ENCODE measurements at places on chromosomes 16 and 17.

DNA sequence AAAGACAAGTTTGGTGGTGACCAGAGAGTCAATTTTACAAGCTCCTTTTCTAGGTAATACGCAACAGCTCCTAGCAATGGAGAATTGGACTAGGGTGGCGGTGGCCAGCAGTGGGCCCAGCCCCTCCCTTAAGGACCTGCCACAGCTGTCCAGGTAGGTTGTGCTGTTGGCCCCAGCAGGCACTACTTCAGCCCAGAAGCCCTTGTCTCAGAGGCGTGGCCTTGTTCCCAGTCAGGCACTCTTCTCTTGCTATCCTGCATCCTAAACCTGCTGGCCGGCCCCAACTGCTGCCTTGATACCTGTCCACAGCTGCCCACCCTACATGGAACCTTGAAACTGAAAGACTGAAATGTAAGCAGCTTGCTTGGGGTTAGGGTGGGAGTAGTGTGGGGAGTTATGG, 989 bp upstream of the GALK1 start:
- no peak for DNase-seq

DNA sequence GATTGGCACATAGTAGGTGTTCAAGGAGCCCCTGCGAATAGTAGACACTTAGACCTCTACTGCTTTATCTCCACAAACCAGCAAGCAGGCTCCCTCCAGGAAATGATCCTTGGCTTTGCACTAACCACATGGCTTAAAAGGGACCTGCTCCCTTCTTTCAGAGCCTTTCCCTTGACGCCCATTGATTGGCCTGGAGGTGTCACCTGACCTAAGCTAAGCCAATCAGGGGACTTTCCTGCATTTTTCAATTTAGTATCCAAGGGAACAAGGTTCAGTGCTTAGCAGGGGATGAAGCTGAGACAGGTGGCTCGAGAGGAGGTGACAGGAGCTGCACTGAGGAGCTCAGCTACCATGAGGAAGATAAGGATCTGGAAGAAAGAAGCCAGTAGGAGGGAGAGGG, 52.8 kb downstream of the CLEC19A start:
- peak; percentile 35 for DNase-seq

DNA sequence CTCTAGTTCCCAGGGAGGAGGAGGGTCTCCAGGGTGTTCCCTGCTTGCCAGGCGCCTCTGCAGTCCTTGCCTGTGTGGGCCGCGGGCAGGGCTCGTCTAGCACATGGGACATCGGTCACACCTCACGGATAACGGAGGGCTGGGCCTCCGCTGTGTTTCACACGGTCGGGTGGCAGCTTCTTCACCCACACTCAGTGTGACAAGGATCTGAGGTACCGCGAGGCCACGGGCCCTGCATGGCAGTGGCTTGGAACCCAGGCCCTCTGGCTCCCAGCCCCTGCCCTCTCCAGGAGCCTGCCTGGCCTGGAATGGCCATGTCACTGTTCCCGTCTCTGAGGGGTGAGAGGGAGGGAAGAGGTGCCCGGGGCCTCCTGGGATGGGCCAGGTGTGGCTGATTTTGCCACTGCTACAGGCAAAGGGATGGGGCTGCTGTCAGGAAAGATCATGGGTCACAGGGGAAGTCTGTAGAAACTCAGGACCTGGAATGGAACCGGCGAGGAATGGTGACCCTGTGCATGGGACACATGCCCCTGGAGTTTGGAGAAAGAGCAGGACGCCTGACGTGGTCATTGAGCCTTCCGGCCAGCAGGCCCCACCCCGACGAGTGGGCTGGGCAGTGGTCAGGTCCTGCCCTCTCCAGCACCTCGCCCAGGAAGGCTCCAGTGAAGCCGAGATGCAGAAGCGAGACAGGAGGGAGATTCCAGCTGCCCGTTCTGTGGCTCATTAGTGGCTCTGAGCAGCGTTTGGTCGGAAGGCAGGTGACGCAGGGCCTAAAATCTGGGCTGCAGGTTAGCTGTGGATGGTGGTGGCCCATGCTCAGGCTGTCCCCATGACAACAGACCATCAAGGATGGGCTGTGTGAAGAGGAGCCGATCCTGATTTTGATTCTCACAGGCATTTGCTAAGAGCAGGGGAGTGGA, 76.5 kb upstream of the GSE1 start:
- DNase-seq: no peak

DNA sequence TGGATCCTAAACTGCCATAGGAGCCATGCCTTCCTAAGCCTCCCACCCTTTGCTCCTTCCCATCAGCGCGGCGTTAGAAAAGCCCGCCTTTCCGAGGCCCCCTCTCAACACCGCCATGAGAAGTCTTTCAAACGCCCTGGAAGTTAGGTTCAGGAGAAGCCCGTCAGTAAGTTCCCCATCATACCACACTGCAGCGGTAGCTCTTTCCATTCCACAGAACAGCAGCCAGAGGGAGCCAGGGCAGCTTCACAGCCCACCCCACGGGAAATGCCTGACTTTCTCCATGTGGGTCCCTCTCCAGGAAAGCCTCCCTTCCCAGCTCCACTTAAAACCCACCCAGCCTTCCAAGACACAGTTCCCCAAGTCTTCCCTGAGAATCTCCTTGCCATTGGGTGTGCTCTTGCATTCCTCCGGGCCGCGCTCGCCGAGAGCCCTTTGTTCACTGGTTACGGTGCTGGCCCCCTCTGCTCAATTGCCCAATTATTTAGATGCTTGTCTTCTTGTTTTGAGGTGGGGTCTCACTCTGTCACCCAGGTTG, 28.7 kb downstream of the KIAA0513 start:
- no peak for DNase-seq

DNA sequence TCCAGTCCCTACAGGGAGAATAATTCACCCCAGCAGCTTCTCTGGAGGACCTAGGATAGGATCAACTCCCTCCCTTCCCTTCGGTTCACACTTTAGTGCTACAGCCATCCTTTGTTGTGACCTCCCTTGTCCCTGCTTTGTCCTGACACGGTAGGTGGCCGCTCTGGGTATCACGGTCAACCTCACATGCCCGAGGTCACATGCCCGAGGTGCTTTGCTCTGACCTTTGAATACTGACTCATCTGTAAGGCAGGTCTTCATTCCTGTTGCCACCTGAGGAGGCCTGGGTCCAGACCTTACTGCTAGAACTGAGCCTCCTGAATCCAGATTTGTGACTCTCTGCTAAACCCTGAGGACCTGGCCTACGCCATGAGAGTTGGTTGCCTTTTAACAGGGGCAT, 19.7 kb downstream of the ALKBH5 start:
- no peak for DNase-seq

DNA sequence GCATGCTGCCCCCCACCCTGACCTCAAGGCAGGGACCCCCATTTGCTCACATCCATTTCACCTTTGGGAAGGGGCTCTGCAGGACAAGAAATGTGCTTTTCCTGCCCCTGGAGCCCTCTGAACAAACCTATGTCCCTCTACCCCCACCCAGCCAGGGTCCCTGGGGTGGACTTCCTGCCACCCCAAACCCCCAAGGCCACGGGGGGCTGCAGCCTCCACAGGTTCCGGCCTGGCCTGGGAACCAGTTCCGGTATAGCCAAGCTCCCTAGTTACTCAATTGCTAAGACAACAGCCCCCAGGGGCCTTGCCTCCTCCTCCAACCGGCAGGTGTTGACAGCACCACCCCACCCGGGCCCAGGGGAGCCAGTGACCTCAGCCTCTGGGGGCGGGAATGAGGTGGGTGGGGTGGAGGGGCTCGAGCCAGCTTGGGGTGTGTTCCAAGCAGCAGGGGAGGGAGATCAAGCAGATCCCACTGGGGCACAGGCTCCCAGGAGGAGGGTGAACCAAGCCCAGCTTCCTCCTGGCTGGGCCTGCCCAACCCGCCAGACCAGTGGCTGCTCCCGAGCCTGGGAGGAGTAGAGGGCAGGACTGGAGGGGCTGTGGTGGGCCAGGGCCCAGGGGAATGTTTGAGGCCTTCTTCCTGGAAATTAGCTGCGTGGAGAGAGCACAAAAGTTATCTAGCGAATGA, 6.6 kb downstream of the PNMT start:
- DNase-seq: no peak

DNA sequence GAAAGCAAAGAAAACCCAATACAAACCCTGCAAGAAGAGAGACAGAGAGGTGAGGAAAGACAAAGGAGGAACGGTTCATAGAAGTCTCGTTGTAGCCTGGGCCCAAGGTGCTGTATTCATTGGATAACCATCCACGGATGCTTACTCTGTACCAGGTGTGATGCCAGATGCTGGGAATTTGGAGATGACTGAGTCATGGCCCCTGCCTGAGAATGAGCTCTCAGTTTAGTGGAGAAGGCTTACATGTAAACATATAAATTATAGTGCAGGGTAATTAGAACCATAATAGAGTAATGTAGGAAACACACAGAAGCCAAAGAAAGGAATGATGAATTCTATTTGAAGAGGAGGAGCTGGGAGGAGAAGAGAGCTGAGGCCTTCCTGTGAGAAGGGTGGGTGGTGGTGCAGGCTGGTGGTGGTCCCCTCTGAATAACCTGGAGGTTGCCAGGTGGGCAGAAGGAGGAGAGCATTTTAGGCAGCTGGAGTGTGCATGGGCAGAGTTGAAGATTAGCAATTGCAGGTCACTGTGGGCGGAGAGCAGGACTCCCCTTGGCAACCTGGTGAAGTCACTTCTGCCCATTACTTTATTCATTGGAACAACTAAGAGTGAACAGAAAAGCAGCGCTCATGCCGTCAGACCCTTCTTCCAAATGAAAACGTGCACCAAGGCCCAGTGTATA, 7.7 kb upstream of the ZG16 start:
- peak; percentile 33 for DNase-seq

DNA sequence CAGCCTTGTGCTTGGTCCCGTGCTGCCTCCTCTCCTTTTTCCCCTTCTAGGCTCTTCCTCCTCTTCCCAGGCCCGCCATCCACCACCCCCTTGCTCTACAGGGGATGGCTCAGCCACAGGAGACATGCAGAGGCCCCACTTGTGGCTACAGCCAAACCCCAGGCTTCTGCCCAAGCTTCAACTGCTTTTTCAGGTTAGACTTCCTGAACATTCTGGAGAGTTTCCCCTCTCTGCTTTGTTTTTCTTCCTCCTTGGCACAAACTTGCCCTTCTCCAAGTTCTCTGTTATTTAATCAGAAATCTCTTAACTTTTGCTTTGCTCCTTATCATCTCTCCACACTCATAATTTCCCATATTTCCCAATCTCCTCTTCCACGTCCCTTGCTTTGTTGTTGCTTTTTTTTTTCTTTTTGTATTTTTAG, 18.3 kb upstream of the HAS3 start:
- no peak for DNase-seq

DNA sequence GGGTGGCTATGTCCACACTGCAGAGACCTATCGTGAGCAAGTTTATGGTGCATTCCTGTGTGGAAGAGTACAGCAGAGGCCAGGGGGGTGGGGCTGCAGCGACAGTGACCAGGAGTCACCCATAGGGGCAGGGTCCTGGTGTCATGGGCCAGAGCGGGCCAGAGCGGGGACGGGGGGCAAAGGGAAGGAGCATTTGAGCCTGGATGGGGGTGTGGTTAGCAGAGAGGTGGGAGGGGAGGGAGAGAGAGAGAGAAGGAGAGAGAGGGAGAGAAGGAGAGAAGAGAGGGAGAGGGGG, 17.8 kb downstream of the JPH3 start:
- no peak for DNase-seq

- no peak for DNase-seq
Measured at GRCh38 chr16:54140057-54140787, 146.4 kb downstream of the IRX3 start.

DNA sequence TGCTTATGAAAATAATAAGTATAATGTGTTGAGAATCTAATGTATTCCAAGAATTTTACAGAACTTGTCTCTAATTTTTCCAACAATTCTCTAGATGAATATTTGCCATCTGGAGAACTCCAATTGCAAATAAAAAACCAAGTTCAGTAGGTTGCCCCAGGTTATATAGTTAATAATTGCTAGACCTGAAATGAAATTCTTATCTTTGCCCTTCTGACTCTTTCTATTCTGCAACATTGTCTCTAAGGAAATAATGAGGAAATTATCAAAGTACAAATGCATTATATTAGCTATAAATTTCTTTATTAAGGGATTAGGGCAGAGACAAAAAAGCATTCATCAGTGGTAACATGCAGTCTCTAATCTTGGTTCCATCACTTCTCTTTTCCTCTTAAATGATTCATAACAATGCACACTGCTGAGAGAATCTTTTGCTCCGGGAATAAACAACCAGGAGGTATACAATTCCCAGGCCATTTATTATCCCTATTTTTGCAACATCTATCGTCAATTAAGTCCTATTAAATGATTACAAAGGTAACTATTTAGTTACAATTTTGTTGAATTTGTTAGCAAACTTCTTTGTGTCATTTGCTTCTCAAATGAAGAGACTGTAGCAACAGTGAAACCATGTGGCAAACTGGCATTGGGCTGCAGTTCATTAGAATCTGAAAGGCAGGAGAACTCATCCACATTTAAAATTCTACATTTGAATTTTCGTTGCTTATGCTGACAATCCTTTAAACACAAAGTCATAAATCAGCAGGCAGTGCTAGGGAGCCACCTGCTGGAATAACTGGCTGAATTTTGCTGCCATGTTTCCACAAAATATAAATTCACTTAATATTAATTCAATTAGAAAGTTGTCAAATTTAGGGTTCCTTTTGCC, 349.6 kb downstream of the KIF2B start:
- no peak for DNase-seq

- no peak for DNase-seq
Measured at GRCh38 chr16:50081428-50082018, 15.8 kb downstream of the HEATR3 start.

DNA sequence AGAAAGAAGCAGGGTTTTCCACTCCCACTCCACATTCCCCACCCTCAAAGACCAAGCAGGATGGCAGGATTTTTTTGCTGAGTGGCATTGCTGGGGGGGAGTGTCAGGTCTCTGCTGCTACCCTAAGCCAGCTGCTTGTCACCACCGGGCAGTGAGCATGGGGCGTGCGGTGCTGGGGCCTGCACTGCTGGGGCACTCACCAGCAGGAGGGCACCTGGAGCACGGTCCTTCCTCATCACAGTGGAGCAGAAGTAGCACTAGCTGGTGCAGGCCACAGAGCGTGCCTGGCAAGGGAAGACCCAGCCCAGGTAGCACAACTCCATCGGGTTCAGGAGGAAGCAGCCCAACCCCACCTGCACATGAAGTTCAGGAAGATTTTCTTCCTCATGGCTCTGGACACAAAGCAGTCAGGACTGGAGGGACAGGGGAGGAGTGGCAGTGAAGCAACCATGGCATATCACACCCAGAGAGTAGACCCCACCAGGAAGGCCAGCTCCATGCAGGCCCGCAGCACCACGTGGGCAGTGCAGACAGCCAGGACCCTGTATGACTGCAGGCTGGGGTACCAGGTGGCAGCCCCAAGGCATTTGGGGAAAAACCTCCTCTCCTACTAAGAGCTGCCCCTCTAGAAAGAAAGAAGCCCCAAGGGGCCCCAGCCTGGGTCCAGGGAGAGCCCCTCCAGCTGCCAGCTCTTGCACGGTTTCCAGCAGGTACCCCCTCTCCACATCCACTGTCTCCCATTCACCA, 16.7 kb upstream of the MYO18A start:
- DNase-seq: no peak

DNA sequence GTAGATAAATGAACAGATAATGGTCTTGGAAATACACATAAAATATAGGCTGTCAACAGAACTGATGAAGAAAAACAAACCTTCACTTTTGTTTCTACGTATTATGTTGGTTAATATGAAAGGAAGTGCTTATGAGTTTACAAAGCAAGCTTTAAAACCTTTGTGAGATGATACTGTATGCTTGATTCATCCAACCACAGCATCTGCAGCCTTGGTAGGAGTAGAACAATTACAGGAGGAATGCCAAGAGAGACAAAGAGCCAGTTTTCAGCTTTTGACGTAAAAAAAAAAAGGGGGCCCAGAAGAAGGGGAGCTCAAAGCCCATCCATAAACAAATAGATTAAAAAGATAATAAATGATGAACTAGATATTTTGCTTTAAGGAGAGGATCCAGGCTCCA, 13.3 kb downstream of the FAM20A start:
- DNase-seq: no peak

Data from DMS 273 treated with DMSO at 0.1 percent for 48 hours (cell line).